ENCODE measurements at places on chromosomes 3 and 15. TPM values are rescaled to one million over a fixed set of nuclear protein-coding genes. Genes with fewer than 3 reads are reported as not detected.

Gene AGBL1
- not detected for total RNA-seq

- no peaks in the 10 kb centered on the region for H3K27me3 ChIP-seq
- no peaks in the 10 kb centered on the region for H3K36me3 ChIP-seq
- H3K4me1 ChIP-seq, result peaks cover 43% of the 10 kb centered on the region
- H3K27ac ChIP-seq, result no peak overlapping the region
- DNase-seq, result no peak
Observed at GRCh38 chr3:143750841-143751240, 97.4 kb downstream of the SLC9A9 start.

- H3K27me3 ChIP-seq, result no peaks in the 10 kb centered on the region
- H3K4me1 ChIP-seq, result peaks cover 6% of the 10 kb centered on the region
- H3K27ac ChIP-seq, result no peak overlapping the region
- DNase-seq, result no peak
Observed at GRCh38 chr3:107797586-107797985, 274.8 kb downstream of the BBX start.

DNA sequence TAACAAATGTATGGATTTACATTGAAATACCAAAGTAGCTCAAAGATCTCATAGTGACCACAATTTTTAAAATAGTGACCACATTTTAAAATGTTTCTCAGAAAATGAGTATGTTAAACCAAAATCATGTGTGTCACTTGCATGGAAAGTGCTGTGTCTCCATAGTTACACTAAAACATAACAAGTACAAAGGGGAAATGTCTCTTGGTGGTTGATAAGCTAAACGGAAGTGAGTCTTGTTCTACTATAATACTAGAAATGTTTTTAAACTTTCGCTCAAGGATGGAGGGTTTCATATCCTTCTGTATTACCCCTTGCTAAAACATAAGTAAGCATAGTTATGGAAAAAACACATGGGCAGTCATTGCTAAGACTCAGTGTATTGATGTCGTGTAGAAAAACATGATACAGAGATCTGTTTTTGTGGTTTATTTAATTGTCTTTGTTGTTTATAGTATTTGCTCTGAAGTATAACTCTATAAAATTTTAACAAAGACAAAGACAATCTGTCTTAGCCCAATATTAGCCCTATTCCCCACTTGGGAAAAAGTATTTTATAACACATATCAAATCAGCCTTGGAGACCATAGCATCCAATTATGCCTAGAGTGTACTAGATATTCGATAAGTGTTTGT lies 27.0 kb upstream of the DENND4A start:
- no peak for DNase-seq
- H3K4me1 ChIP-seq, result peaks cover 47% of the 10 kb centered on the region
- no peaks in the 10 kb centered on the region for H3K36me3 ChIP-seq

- no peak overlapping the region for H3K4me3 ChIP-seq
- peaks cover 14% of the 10 kb centered on the region for H3K4me1 ChIP-seq
- no peak overlapping the region for H3K27ac ChIP-seq
- no peaks in the 10 kb centered on the region for H3K36me3 ChIP-seq
- no peak for DNase-seq
- H3K27me3 ChIP-seq, result peaks cover 57% of the 10 kb centered on the region
Observed at GRCh38 chr15:91104111-91104510, 4.1 kb downstream of the SV2B start.

Gene HCLS1
- 240 TPM for total RNA-seq

- H3K27ac ChIP-seq, result no peak overlapping the region
- no peak for DNase-seq
- no peaks in the 10 kb centered on the region for H3K27me3 ChIP-seq
Observed at GRCh38 chr3:156685198-156685597, 10.8 kb downstream of the TIPARP start.

Gene USP13
- total RNA-seq, result 12.1 TPM

DNA sequence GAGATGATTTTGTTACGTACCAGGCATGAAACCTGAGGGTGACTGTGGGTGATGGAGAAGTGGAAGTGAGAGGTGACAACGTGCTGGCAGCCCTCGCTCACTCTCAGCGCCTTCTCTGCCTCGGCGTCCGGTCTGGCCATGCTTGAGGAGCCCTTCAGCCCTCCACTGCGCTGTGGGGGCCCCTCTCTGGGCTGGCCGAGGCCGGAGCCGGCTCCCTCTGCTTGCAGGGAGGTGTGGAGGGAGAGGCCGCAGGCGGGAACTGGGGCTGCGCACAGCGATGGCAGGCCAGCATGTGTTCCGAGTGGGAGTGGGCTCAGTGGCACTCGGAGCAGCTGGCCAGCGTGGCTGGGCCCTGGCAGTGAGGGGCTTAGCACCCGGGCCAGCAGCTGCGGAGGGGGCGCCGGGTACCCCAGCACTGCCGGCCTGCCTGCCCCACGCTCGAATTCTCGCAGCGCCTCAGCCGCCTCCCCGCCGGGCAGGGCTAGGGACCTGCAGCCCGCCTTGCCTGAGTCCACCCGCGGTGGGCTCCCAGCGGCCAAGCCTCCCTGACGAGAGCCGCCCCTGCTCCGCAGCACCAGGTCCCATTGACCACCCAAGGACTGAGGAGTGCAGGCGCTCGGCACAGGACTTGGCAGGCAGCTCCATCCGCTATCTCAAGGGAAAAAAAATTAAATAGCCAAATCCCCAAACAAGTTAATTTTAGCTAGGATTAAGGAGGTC lies 29.7 kb upstream of the MYRIP start:
- H3K36me3 ChIP-seq, result no peaks in the 10 kb centered on the region
- H3K4me1 ChIP-seq, result no peaks in the 10 kb centered on the region
- H3K27ac ChIP-seq, result no peak overlapping the region
- no peak for DNase-seq

GRCh38 chr3:194103983-194104751 lies 31.8 kb upstream of the HES1 start:
- H3K27me3 ChIP-seq, result peaks cover under 1% of the 10 kb centered on the region
- DNase-seq, result no peak
- H3K4me3 ChIP-seq, result no peak overlapping the region
- no peak overlapping the region for H3K27ac ChIP-seq
- H3K4me1 ChIP-seq, result peaks cover 13% of the 10 kb centered on the region
- no peaks in the 10 kb centered on the region for H3K36me3 ChIP-seq

DNA sequence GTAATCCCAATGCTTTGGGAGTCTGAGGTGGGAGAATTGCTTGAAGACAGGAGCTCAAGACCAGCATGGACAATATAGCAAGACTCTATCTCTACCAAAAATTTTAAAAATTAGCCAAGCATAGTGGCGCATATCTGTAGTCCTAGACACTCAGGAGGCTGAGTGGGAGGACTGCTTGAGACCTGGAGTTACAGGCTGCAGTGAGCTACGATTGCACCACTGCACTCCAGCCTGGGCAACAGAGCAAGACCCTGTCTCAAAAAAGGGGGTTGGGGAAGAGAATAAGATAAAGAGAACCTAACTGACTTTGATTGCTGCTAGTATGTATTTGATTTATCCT lies 755 bp downstream of the CD200R1 start:
- peak overlapping the region; percentile 70 for H3K4me3 ChIP-seq
- H3K4me1 ChIP-seq, result peaks cover 79% of the 10 kb centered on the region
- no peaks in the 10 kb centered on the region for H3K27me3 ChIP-seq
- H3K27ac ChIP-seq, result peak overlapping the region; percentile 14

DNA sequence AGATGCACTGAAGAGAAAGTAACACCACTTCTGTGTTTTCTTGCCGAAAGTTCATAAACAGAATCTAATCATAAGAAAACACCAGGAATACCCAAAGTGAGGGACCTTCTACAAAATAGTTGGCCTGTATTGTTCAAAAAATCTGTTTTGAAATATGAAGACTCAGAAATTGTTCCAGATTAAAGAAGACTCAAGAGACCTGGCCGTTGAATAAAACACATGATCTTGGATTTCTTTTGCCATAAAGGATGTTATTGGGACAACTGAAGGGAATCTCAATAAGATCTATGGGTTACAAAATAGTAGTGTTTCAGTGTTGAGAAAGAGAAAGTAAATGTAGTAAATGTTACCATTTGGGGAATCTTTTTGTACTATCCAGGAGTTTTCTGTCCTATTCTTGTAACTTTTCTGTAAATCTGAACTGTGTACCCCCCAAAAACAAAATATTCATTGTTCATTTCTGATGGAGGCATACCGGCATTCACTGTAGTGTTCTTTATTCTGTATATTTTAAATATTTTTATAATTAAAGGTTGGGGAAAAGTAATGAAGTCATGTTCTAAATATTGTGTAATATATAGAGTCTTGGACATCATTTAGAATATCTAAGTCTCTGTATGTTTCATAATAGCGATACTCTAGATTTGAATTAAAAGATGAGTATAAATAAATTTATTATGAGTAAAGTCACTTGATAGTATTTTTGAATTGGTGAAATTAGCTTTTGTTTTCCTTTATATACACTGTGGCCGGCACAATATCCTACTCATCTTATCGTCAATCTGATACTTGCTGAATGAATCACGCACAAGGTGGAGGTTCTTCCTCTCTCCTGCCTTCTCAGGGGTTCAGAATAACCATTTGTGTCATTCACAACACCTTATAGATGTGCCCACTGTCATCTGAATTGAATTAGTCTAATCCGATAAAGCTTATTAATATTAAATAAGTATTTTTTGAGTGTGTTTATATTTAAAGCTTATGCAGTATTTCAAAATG lies 66.7 kb downstream of the TRAK1 start:
- no peak overlapping the region for H3K27ac ChIP-seq
- H3K4me3 ChIP-seq, result no peak overlapping the region
- no peaks in the 10 kb centered on the region for H3K27me3 ChIP-seq
- no peak for DNase-seq
- no peaks in the 10 kb centered on the region for H3K36me3 ChIP-seq
- H3K4me1 ChIP-seq, result peaks cover 16% of the 10 kb centered on the region

Gene SEMA6D
- not detected for total RNA-seq

Gene FGF12
- total RNA-seq, result not detected

GRCh38 chr3:160671231-160671630 lies 5.7 kb upstream of the ARL14 start:
- peaks cover 6% of the 10 kb centered on the region for H3K27me3 ChIP-seq
- no peaks in the 10 kb centered on the region for H3K36me3 ChIP-seq
- H3K27ac ChIP-seq, result no peak overlapping the region
- DNase-seq, result no peak
- H3K4me3 ChIP-seq, result no peak overlapping the region

DNA sequence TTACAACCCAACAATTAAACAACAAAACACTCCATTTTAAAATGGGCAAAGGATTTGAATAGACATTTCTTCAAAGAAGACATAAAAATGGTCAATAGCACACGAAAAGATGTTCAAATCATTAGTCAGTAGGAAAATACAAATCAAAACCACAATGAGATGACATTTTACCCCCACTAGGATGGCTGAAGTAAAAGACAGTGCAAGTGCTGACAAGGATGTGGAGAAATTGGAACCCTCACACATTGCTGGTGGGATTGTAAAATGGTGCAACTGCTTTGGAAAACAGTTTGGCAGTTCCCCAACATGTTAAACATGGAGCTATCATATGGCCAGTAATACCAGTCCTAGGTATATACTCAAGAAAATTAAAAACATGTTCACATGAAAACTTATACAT lies 11.6 kb downstream of the GALNT15 start:
- no peaks in the 10 kb centered on the region for H3K36me3 ChIP-seq
- no peak overlapping the region for H3K4me3 ChIP-seq
- no peak for DNase-seq
- H3K27ac ChIP-seq, result no peak overlapping the region

Gene TAGLN3
- 1.2 TPM for total RNA-seq

DNA sequence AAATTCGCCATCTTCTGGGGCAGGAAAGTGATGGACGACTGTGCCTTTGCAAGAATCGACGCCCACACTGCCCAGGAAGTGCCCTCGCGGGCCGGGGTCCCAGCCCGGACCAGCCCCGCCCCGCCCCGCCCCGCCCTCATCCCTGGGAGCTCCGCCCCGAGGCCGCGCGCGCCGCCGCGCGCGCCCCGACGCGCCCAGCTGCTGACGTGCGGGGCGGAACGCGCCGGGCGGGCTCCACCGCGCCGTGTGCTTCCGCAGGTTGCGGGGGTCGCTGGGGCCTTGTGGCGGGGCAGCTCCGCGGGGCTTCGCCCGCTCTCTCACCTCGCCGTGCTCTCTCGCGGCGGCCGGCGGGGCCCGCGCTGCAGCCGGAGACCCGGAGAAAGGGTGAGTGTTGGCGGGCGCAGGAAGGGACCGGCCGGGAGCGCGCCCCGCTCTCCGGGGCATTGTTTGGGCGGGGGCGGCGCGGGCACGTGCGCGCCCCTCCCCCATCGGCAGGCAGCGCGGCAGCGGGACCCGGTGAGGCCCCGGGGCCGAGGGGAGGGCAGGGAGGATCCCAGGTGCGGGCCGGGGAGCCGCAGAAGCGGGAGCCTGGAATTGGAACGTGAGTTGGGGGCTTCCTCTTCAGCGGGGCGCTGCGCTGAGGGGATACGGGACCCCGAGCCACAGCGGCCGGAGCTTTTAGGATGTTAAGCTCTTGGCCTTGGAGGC lies at the start of gene YEATS2:
Gene YEATS2 (plus strand): TSS at position 188 of the 708 bp plus-strand sequence. CDS start 17,366 bp downstream, outside the sequence.
- H3K4me3 ChIP-seq, result peak within 1 kb of the TSS; percentile 80
- H3K27me3 ChIP-seq, result no peaks in the 10 kb centered on the region
- peaks cover 16% of the 10 kb centered on the region for H3K36me3 ChIP-seq
- peak; percentile 79 for DNase-seq
- peaks cover 28% of the 10 kb centered on the region for H3K4me1 ChIP-seq

DNA sequence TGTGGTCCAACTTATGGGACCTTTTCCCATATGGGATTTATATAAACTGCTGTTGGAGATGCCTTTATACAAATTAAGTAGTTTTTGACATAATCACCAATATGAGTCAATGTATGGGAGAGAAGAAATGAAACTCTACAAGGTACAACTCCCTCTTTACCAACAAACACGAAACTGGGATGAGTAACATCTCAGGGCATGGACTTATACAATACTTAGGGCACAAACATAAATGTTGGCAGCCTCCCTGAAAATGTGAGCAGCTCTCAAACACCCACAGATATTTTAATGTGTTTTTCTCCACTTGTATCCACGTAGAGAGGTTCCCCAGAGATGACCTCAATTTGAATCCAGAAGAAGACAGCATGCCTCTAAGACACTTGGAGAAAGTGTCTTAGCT lies 161.6 kb downstream of the MAGI1 start:
- H3K4me1 ChIP-seq, result no peaks in the 10 kb centered on the region
- no peaks in the 10 kb centered on the region for H3K36me3 ChIP-seq
- H3K27ac ChIP-seq, result no peak overlapping the region
- peaks cover 2% of the 10 kb centered on the region for H3K27me3 ChIP-seq
- no peak for DNase-seq
- H3K4me3 ChIP-seq, result no peak overlapping the region

DNA sequence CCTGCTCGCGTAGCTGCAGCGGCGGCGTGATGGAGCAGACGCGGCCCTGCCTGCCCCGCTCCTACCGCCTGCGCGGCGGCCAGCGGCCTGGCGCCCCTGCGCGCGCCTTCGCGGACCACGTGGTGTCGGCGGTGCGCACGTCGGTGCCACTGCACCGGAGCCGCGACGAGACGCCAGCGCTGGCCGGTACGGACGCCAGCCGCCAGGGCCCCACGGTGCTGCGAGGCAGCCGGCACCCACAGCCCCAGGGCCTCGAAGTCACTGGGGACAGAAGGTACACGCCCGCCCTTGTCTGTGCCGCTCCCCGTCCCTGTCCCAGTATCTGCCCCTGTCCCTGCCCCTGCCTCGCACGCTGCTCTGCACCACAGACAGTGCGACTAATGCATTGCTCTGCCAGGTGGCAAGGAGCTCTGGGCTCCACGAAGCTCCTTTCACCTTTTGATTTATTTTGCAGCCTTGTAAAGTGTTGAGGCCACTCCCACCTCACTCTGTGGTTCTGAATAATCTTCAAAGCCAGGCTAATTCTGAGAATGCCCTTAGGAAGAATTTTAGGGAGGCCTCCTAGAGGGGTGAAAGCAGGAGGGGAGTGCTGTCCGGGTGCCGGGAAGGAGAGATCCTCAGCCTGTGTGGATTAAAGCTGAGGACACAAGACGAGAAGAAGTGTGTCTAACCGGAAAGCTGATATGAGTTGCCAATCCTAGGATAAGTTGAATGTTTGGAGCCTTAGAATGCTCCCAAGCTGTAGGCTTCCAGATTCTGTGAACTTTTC lies 100.0 kb downstream of the THSD4 start:
- DNase-seq, result no peak
- no peak overlapping the region for H3K27ac ChIP-seq
- H3K4me3 ChIP-seq, result no peak overlapping the region
- no peaks in the 10 kb centered on the region for H3K4me1 ChIP-seq
- H3K36me3 ChIP-seq, result no peaks in the 10 kb centered on the region

Gene FANCD2
- 86.3 TPM for total RNA-seq

All from activated naive CD4-positive, alpha-beta T cell treated with anti-CD3 and anti-CD28 coated beads for 36 hours (primary cell).